ENCODE measurements at places on chromosomes 1 and 21.

DNA sequence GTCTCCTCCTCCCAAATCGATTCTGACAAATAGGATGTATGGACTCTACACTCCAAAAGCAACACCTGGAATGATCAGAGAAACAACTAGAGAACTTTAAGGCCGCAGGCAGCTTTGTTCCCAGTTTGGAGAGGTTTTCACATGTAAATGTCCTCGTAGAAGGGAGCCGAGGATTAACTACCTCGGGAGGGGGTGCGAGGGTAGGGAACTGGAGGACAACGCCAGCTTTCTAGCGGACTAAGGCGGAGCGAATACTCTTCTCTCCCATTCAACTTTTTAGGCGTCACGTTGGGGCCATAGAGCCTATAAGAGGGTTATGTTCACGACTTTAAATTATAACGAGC, 1.2 kb downstream of the SCAF4 start:
- no peak for DNase-seq

- no peak for DNase-seq
Observed at GRCh38 chr21:33231526-33231925, 1.8 kb downstream of the IFNAR2 start.

DNA sequence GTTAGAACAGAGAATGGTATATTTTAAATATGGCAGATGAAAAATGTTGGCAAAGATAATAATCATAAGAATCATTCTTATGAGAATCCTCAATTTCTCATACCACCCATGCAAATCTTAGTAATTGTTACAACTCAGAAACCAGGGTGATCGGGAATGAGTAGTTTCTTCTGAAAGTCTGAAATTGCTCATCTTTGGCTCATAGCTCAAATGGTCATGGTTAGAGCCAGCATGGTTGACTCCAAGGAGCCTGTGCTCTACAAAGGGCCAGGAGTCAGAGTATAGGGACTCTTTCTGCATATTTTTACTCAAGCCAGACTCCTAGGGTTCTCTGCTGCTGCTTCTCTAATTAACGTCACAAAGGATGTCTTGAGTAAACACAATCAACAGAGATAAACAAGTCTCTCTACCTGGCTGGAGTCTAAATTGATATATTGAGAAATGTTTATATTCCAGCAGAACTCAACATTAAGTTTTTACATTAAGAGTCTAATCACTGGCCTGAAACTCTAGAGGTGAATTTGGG, 1.9 kb upstream of the ETV3 start:
- DNase-seq: no peak

DNA sequence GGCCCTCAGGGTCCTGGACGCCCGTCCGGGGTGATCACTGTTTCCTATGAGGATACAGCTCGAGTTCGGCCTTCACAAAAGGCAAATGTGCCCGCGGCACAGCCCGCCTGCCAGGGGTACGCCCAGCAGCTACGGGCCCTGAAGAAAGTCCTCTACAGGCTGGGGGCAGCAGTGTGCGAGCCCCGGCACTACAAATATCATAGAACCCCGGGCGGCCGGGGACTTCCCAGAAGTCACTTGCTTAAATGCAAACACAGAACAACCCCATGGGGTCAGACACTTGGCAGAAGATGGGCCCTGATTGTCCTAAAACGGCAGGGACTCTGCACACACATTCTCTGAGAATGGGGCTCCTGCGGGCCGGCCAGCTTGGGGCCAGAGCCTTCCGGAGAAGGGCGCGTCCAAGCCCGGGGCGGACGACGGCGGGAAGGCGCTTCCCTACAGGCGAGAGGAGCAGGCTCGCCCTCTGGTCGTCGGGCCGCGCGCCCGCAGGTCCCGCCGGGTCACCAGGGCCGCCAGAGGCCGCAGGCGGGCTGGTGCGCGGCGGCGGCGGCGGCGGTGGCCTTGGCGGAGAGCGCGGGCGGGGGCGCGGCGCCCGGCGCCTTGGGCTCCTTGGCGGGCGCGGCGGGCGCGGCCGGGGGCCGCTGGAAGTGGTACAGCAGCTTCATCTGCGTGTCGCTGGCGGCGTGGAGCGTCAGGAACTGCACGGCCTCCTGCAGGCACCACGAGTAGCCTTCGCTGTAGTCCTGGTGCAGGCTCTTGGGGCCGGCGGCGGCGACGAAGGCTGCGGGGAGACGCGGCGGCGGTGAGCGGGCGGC, 888 bp downstream of the HES5 start:
- DNase-seq: no peak

DNA sequence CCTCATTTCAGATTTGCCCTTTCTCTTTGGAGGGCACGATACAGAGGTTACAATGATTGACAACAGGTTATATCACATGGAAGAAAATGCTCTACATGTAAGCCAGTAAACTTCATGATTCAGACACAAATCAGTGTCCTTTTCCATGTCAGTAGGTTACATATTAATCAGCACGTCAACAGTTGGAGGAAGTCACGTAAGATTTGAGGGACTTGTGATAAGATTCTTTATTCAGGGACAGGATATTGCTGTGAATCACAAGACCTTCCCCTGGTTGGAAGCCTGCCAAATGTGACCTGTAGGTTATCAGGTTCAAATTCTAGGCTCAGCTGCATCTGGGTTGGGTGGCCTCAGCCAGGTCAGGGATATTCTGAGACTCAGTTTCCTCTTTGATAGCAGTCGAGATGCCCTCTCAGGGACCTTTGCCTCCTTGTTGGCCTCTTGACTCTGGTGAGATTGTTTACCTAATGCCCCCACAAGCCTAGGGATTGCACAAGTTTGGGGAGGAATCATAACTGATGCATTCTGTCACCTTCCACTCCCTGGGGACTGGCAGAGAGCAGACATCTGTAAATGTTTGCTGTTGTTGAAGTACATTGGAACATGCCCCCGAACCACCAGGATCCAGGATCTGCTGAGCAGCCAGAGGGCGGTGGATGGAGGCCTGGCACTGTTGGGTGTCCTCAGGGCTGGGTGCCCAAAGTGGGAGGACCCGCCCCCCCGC, 31.9 kb downstream of the SERINC2 start:
- DNase-seq: no peak

GRCh38 chr1:10050611-10051010, 17.9 kb downstream of the UBE4B start:
- no peak for DNase-seq

- peak; percentile 40 for DNase-seq
Observed at GRCh38 chr21:15293240-15293639, 228.4 kb upstream of the NRIP1 start.
